ENCODE measurements at places on chromosomes 11 and 22.

- DNase-seq = no peak
These were observed 58.8 kb downstream of the GRK3 start for GRCh38 chr22:25623310-25623734.

- DNase-seq = no peak
These were observed 242.9 kb downstream of the NELL1 start for GRCh38 chr11:20912065-20912821.

GRCh38 chr22:38941488-38941987, 15.9 kb upstream of the APOBEC3A start:
- no peak for DNase-seq

GRCh38 chr11:105907319-105907718, 114.7 kb downstream of the MSANTD4 start:
- no peak for DNase-seq

DNA sequence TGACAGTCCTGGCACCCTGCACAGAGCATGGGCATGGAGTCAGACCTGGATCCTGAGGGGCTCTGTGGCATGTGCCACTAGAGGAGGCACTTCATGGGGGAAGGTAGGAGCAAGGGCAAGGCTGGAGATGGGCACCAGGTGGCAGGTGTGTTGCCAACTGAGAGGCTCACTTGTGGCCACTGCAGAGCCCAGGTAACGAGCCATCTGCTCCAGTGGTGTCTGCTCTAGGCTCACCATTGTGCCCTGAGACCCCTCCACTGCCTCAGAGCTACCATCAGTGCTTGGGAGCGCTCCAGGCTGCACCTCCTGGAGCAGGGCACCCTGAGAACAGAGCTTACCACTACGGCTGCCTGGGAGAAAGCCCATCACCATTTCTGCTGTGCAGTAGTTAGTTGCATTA, 1.3 kb upstream of the ZDHHC8 start:
- no peak for DNase-seq

GRCh38 chr11:121634889-121635288, 182.1 kb upstream of the SORL1-AS1 start:
- DNase-seq = no peak

GRCh38 chr22:38051261-38051660, 5.9 kb upstream of the PICK1 start:
- no peak for DNase-seq

- DNase-seq = no peak
These were observed 80.5 kb upstream of the ADSL start for GRCh38 chr22:40265783-40266182.

- peak; percentile 3 for DNase-seq
These were observed 40.2 kb downstream of the DIXDC1 start for GRCh38 chr11:111977146-111978027.

DNA sequence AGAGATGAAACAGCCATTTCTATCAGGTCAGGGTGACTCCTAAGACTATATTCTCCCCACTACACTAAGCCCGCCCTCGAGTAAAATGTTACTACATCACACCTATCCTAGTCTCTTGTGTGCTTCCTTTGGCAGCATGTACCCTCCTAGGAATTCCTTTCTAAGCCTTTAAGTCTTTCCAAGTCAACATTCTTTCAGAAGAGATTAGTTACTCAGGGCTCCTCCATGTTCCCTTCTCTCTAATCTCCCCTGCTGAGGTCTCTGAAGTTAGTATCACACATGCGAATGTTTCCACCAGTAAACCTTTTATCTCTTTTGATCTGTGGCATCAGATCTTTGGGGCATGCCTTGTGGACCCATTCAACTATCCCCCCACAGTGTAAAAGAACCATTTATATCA, 873.7 kb upstream of the FAT3 start:
- no peak for DNase-seq

DNA sequence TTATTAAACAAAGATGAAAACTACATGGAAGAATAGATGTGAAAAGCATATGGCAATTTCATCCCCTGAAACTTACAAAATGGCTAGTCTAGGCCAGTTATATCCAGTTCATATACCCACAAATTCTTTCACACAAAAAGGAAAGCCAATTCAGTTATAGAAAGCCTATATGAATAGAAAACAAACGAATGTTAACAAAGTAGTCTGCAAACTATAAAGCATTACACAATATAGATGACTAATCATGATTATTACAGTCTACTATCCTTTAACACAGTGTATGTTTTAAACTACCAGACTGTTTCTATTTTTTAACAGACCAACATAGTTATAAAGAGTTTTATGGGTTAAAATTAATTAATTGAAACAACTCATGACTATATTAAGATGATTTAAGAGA, 12.1 kb downstream of the DCUN1D5 start:
- no peak for DNase-seq

- DNase-seq = no peak
These were observed at the start of gene OR2AT4 for GRCh38 chr11:75096456-75097172. Gene OR2AT4 (minus strand): TSS chr11:75096876.

GRCh38 chr22:26981111-26981510, 323.7 kb downstream of the MIAT start:
- no peak for DNase-seq

- no peak for DNase-seq
These were observed 112.0 kb downstream of the SGSM3 start for GRCh38 chr22:40482391-40482790.

DNA sequence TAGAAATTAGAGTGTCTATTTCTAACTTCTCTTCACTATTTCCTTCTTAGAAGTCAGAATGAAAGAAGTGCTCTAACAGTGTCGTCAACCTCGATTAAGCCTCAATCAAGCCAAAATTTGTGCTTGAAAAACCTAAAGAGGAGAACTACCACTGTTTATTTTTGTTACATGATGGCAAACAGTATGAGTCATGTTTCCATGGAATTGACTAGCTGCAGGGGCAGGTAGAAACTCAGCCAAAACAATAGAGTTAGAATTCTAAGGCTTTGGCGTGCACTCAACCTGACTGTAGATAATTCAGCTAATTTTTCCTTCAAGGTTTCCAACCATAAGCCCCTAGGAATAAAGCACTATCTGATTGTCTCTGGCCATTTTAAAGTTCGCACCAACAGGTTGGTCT, 415.9 kb downstream of the ETS1 start:
- DNase-seq = no peak

DNA sequence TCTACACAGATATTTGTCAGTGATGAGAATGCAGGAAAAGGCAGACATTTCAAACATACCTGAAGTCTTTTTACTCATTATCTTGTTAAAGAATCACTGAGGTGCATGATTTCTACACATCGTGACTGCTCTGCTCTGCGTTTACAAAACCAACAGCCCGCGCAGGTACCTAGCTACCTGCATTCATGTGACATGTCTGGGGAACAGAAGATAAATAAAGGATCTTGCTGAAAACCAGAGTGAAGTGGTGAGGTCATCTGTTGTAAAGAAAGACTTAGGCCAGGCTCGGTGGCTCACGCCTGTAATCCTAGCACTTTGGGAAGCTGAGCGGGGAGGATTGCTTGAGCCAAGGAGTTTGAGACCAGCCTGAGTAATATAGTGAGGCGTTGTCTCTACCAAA, 15.7 kb downstream of the ASPHD2 start:
- DNase-seq = no peak

GRCh38 chr11:108871867-108872266, 207.0 kb downstream of the DDX10 start:
- no peak for DNase-seq

GRCh38 chr11:37951996-37952395, 1354.0 kb upstream of the RAG2 start:
- no peak for DNase-seq

- no peak for DNase-seq
These were observed 40.7 kb upstream of the SLC6A5 start for GRCh38 chr11:20558741-20559140.

DNA sequence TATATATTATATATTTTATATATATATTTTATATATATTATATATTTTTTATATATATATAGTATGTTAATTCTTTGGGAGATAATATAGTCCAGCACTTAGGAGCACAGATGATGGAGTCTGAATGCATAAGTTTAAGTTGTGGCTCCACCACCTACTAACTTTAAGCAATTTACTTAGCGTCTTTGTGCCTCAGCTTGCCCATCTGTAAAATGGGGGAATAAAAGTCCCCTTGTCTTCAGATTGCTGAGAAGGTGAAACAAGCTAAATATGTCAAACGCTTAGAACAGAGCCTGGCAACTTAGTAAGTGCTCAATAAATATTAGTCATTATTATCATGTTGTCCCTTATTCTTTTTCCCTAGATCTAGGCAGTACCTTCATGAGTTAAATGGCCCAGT, 27.5 kb downstream of the DSCAML1 start:
- no peak for DNase-seq

DNA sequence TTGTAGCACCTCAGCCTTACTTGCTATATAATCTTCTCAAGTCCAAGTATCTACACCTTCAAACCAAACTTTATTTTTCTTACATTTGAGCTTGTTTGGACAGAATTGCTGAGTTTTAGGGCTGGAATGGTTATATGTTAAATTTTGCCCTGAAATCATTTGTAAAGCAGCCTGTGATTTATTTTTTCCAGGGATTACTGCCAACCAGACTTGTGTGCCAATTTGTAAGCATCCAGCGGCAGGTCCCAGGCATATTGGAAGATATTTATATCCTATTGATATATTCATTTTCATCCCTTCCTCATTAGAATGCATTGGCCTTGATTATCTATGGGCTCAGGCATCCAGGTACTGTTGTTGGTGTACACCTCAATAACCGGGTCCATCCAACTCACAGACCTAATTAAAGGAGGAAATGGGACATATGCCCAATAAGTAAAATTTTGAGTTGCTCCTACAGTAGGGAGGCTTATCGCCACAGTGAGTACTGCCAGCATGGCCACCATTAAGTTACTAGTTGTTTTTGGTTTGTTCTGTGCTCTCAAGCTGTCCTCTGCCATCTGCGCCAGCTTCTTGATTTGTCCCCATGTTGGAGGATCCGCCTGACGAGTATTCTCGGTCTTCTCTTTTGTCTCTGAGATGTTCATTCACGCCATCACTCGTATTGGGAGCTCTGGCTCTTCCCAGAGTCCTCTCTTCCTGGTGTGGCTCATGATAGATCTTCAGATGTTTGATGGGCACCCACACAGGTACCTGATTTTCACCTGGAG, 9.8 kb upstream of the DNAJB13 start:
- no peak for DNase-seq

GRCh38 chr11:820655-821511, 2.2 kb downstream of the PNPLA2 start:
- no peak for DNase-seq

GRCh38 chr11:121965330-121965729, 150.7 kb downstream of the BLID start:
- DNase-seq = peak; percentile 2

- no peak for DNase-seq
These were observed 104.7 kb upstream of the E2F8 start for GRCh38 chr11:19345519-19345847.

DNA sequence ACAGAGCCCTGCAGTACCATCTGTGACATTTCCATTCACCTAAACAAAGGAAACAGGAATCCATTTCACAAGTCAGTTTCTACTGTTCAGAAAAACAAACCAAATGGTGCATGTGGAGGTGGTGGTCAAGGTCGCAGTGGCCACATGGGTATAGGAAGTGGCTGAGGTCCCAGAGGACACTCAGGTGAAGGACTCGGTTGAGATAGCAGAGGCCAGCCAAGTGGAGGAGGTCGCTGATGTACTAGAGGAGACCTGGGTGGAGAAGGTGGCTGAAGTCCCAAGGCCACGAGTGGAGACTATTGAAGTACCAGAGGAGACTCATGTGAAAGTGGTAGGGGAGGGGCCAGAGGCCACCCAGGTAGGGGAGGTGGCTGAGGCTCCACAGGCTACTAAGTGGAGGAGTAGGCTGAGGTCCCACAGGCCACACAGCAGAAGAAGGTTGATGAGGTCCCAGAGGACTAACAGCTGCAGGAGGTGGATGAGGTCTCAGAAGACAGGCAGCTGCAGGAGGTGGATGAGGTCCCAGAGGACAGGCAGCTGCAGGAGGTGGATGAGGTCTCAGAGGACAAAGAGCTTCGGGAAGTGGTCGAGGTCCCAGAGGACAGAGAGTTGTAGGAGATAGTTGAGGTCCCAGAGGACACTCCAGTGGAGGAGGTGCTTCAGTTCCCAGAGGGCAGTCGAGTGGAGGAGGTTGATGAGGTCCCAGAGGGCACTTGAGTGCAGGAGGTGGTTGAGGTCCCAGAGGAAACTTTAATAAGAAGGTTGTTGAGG, 40.2 kb downstream of the ZNF195 start:
- DNase-seq = no peak

GRCh38 chr11:72439455-72439854, 5.1 kb upstream of the CLPB start:
- no peak for DNase-seq

DNA sequence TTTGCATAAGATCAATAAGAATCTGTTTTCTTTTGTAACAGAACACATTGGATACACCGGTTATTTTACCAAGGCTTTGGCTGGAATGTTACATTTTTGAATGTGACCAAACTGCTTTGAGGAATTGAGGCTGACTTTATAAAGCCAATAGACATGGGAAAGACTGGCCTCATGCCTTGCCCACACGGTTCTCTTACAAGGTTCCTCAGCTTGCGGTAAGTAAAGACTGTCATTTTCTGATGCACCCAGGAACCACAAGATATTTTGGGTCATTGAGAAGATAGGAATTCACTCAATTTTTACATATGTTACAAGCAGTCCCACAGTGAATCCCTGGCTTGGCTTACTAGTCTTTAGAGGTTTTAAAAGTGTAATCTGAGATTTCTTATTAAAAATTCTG, 23.9 kb downstream of the OR10A6 start:
- DNase-seq = no peak

- no peak for DNase-seq
These were observed 22.3 kb downstream of the FGF4 start for GRCh38 chr11:69752890-69753289.

GRCh38 chr11:130092661-130093060, 23.0 kb downstream of the APLP2 start:
- no peak for DNase-seq

DNA sequence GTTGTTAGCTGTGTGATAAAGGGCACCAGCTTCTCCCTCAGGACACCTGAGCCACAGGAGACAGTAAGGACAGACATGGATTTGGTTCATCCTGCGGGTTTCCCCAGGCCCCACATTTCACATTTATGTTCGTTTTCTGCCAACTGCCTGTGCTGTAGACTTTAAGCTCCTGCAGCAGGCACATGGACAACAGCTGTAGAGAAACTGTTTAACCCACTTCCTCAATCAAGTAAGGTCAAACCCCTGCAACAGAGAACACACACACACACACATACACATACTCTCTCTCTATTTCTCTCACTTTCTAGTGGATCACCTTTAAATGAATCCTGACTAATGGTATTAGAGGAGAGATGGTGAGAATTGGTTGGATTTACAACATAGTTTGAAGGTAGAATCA, 90.7 kb downstream of the C11orf87 start:
- no peak for DNase-seq
